ENCODE measurements at places on chromosomes 7 and 10. TPM values are rescaled to one million over a fixed set of nuclear protein-coding genes. Genes with fewer than 3 reads are reported as not detected.

DNA sequence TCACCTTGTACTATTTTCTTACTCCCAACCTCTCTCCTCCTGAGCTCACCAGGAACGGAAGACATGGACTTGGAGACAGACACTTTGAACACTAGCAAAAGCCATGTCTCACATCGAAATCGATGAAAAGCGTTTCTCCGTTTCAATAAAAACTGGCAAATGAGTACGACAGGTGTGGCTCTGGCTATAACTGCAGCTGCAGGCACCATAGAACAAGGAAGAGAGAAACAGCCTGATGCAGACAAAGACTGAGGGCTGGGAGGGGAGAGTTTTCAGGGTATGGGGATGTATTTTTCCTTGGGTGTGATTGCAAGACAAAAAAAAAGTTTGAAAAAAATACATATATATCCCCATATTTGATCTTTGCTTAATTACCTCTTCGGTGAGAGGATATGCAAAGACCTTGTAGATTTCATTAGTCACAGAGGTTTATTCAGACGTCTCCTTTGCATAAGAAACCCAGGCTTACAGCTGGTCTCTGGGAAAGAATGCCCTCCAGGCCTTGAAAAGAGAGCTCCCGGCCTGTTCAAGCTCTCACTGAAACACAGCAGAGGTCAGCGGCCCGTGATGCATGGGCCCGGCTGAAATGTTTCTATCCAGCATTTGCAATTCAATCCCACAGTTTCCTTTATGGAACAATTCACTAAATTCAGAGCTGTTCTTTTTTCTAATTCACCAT is 63.1 kb downstream of the TLL2 start:
- no peak for DNase-seq

Gene FOXI2
- not detected for total RNA-seq

DNA sequence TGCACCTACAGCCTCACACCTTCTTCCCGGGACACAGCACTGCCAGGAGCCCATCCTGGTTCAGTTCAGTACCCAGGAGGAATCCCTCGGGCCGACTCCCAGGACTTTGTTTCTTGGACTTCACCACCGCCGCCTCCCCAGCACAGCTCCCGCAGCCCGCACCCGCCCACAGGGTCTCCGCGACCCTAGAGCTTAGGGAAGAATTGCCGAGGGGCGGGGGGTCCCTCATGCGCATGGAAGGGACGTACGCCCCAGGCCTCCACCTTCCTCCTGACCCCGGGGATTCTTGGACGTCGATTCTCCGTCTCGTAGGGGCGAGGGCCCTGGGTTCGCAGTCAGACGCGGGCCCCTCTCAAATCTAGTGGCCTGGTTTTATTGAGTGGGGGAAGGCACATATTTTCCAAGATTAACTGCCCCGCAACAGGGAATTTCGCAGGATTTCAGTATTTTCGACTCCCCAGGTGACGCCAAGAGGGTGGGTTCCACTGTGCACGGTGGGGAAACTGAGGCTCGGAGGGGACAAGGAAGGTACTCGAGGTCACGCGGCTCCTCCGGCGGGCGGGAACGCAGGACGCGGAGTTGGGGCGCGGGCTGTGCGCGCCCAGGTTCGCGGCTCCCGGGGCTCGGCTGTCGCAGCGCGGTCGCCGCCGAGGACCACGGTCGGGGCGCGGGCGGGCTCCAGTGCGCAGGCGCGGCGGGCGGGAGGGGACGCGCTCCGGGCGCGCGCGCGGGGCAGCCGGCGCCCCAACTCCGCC is at the start of gene ADCY1:
Gene ADCY1, plus strand, starts transcription at position 708 of the 755 bp plus-strand sequence. CDS start 176 bp downstream, outside the sequence.
- DNase-seq, result no peak

Gene SYNPO2L
- not detected for total RNA-seq

GRCh38 chr10:110836706-110837105 is 35.0 kb upstream of the PDCD4 start:
- no peak for DNase-seq

DNA sequence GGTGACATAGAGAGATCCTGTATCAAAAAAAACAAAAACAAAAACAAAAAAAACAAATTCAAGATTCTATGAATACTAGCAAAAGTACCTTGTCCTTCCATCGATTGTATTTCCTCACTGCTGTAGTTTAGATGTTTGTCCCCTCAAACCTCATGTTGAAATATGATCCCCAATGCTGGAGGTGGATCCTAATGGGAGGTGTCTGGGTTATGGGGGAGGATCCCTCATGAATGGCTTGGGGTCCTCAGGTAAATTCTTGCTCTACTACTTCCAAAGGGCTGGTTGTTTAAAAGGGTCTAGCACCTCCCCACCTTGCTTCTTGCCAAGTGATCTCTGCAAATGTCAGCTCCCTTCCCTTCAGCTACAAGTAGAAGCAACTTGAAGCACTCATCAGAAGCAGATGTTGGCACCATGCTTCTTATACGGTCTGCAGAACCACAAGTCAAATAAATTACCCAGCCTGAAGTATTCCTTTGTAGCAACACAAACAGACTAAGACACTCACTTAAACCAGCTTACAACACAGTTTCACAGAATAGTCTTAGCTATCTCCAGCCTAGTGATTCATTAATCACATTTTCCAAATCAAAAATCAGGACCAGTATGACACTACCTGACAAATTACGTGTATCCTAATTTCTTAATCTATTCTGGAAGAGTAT is 20.7 kb downstream of the ABI1 start:
- DNase-seq, result no peak

DNA sequence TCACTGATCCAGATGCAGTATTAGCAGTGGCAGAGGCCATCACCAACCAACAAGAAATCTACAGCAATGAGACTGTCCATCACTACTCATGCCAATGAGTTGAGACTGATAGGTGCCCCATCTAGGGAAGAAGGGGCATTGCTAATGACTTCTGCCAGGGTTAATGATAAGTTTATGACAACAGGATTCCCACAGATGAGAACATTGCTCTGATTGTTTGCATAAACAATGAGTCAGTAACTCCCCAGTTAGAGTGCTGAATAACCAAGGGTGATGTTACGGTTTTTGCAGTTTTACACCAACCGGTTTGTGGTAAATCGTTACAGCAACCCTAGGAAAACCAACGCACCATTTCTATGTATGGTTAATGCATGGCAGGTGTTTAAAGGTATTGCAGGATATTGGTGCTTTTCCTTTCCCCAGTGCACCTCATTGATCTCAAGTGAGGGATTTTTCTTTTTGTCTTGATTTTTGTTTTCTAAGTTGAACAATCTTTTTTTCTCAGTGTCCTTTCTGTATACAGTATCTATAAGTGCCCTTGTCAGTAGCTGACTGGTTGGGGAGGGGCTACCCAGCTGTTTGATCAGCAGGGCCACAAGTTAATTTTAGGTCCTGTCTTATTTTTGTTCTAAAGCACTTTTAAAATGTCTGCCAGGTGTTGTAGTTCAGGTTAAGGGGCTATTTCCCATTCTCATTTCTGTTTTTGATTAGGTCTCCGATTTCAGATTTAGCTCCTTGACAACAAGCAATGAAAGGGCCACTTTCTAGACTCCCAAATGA is 3.9 kb upstream of the CSGALNACT2 start:
- DNase-seq, result no peak

- no peak for DNase-seq
Observed at GRCh38 chr7:7920056-7920455, 48.5 kb upstream of the GLCCI1 start.

DNA sequence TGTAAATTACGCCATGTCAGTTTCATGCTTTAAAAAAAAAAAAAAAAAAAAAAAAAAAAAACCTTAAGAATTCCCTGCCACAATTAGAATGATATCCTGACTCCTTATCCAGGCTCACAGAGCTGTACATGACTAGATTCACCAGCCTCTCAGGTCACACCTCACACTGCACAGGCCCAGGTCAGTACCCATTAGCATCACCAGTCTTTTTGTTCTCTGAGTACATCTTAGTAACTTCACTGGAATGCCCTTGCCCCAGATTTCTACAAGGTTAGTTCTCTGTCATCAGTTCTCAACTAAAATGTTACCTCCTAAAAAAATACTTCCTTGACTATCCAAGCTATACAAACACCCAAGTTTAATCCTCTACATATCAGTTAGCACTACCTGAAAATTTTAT is 211.0 kb downstream of the LRRN3 start:
- DNase-seq, result no peak

Gene NKX6-2
- not detected for total RNA-seq

GRCh38 chr7:87206361-87206760 is 13.2 kb downstream of the TMEM243 start:
- DNase-seq, result no peak

DNA sequence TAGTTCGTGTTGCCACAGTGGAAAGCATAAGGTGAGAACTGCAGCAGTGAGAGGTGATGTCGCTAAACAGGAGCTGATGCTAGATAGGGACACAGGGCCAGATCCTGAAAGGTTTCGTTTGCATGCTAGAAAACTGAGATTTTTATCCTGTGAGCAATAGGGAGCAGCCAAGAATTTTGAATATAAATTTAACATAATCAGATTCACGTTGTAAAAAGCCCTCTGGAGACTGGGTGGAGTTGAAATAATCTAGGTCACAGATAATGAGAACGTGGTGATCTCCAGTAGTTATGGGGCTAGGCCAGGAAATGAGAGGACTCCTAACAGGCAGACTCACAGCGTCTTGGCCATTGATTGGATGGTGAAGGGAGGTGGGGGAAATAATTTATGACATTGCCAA is 92.1 kb upstream of the IMMP2L start:
- DNase-seq, result no peak
